ENCODE measurements at places on chromosomes 6 and 20.

DNA sequence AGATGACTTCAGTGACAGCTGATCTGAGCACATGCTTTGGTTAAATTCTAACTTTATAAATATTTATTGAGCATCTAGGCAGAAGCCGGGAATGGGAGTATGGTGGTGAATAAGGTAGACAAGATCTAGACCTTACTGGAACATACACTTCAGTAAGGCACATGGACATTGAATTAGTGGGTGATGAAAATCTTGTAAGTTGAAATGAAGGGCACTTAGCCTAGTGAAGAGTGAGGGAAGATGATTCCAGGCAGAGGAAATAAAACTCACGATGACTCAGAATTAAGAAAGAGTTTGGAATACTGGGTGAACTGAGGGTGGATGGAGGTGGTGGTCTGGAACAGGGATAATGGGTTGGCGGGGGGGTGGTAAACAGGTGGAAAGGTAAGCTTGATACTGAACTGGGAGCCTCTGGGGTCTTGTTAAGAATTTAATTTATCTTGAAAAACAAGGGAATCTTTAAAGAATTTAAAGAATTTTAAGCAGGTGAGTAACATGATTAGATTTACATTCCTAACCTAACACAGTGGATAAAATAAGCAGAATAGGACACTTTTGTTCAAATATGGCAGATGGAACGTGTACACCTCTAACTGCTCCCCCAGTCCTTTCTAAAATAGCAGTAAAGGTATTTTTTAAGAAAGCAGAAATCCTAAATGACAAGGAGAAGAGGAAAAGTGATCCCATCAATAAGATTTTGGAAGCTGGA is 75.2 kb upstream of the ARHGAP18 start:
- DNase-seq: no peak

DNA sequence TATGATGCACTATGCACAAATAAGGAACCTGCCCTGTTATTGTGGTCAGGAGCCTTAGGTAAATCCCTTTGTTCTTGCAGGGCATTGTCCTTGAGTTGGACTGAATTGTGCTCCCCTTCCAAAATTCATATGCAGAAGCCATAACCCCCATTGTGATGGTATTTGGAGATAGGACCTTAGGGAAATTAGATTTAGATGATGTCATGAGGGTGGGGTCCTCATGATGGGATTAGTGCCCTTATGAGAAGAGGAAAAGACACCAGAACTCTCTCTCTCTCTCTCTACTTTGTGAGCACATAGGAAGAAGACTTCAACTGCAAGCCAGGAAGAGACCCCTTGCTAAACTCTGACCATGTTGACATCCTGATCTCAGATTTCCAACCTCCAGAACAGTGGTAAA is 268.0 kb downstream of the LRFN2 start:
- no peak for DNase-seq

DNA sequence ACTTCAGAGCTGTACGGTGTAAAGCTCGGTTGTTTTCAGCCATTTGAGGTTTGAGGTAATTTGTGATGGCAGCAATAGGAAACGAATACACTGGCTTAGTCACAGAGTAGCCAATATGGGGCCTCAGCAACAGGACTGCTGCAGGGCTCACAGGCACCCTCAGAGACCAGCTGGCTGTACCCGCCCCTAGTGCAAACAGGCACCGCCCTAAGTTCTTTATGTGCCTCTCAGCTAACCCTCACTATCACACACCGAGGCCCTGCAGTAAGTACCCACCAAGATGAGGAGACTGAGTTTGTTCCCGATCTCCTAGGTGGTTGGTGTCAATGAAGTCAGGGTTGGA is 11.2 kb upstream of the SERPINB9 start:
- DNase-seq: no peak

DNA sequence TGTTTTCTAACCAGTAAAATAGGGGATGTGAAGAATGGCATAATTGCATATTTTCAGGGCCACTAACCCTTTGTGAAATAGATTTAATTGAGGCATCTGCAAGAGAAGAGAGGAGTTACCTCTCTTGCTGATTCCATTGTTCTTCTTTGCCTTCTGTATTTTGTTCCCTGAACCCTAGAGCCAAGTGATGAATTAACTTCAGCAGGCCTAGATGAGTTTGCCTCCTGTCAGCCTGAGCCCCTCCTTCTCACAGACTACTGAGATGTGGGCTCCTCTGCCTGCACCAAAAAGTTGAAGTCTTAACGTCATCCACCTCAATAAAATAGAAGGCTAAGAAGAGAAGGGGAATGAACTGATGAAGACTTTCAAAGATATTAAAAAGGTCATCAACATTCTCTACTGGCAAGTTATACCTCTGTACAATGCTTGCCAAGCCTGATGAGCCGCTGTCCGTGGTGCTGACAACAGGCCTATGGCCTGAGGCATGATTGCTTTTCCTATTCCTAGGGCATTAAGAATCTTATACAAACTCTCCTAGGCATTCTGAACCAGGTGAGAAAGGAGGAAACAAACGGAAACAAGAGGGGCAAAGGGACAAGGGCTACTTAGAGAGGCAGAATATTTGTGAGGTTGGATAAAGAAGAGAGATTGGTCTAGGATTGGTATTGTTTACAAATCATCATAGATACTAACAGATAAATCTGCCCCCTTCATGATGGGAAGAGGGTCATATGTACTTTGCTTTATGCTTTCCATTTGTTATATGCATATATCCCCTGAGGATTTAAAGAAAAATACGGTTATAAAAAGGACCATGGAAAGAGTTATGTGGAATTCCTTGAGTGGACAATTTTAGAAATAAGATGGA is 46.8 kb downstream of the CD24 start:
- DNase-seq: no peak

GRCh38 chr6:155519176-155519738 is 63.6 kb upstream of the NOX3 start:
- DNase-seq: no peak

DNA sequence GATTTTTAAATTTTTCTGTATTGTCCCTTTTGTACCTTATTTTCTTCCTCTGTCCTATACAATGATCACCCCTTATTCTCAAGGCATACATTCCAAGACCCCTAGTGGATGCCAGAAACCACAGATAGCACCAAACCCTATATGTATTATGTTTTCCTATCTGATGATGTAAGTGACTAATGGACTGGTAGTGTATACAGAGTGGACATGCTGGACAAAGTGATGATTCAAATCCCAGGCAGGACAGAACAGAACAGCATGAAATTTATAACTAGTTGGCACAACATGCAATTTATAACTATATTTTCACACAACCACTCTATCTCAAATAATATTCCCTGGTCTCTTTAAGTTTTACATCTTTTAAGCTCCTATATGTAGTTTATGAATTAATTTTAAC is 205.6 kb upstream of the FLRT3 start:
- DNase-seq: no peak

GRCh38 chr20:51854921-51855320 is 52.6 kb upstream of the SALL4 start:
- DNase-seq: no peak

- DNase-seq: no peak
Measured at GRCh38 chr6:79070206-79070825, 7.7 kb downstream of the PHIP start.

DNA sequence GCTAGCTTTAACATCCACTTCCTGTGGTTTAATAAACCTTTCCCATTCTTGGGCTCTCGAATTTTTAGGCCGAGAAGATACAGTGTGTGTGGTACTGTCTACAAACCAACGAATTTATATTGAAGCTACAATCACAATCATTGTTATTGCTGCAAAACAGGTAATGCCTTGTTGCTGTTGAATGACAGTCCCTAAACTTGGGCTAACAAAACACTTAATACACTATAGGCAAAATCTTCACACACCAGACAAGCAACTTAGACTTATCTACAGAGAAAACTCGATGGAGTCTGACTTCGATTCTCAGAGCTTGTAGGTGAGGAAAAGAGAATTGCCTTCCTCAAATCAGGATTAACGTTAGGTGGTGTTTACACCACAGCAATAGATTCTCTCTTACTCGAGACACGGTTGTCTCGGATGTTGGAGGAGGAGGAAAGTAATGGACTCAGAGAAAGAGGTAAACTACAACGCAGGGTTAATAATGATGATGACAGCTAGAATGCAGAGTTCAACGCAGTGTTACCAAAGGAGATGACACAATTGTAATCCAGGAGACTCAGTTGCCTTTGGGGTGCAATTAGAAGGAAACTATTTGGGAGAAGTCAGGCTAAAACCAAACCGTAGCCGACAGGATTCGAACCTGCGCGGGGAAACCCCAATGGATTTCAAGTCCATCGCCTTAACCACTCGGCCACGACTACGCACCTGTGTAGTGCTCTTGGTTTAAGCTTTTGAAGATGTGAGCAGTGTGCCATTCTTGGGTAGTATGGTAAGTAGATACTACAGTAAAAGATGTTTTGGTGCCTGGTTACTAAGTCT is 32.5 kb upstream of the ZNF184 start:
- no peak for DNase-seq
